ENCODE measurements at places on chromosomes 7 and 10. TPM values are rescaled to one million over a fixed set of nuclear protein-coding genes. Genes with fewer than 3 reads are reported as not detected.

HNRNPA2B1 gene
- total RNA-seq, result 995 TPM

PNLIPRP2 gene
- not detected for total RNA-seq

SNX10 gene
- total RNA-seq, result 46.5 TPM

FAM13C gene
- not detected for total RNA-seq

NAMPT gene
- total RNA-seq, result 978 TPM

SHOC2 gene
- total RNA-seq, result 51.4 TPM

STAG3 gene
- 6.2 TPM for total RNA-seq

CLRN3 gene
- not detected for total RNA-seq

SPDYE8 gene
- not detected for total RNA-seq

ZNF365 gene
- total RNA-seq, result 0.29 TPM

MMD2 gene
- total RNA-seq, result not detected

POLR2J gene
- total RNA-seq, result 72.9 TPM

SORCS3 gene
- not detected for total RNA-seq

PLXNA4 gene
- 0.19 TPM for total RNA-seq

GSTO2 gene
- total RNA-seq, result 1.6 TPM

GDF2 gene
- total RNA-seq, result not detected

SFXN4 gene
- 57.0 TPM for total RNA-seq

SPDYE1 gene
- not detected for total RNA-seq

TMEM225B gene
- 0.80 TPM for total RNA-seq

FOXI2 gene
- not detected for total RNA-seq

PON3 gene
- not detected for total RNA-seq

FKBP6 gene
- total RNA-seq, result not detected

MYH16 gene
- not detected for total RNA-seq

INSYN2A gene
- total RNA-seq, result not detected

PSD gene
- total RNA-seq, result 3.6 TPM

RADIL gene
- 0.29 TPM for total RNA-seq

FEZF1 gene
- not detected for total RNA-seq

ACSL5 gene
- total RNA-seq, result 56.6 TPM

MRLN gene
- total RNA-seq, result not detected

MKLN1 gene
- total RNA-seq, result 33.6 TPM

CACNA2D1 gene
- total RNA-seq, result not detected

TMEM273 gene
- 79.5 TPM for total RNA-seq

ATP6V1F gene
- 145 TPM for total RNA-seq

CYP2C19 gene
- total RNA-seq, result not detected

CDHR1 gene
- 1.8 TPM for total RNA-seq

KAZALD1 gene
- 0.21 TPM for total RNA-seq

COL13A1 gene
- total RNA-seq, result not detected

VCL gene
- 25.4 TPM for total RNA-seq

DIP2C gene
- 0.08 TPM for total RNA-seq

All from activated CD8-positive, alpha-beta memory T cell treated with anti-CD3 and anti-CD28 coated beads for 36 hours (primary cell).